ENCODE measurements at places on chromosomes 6 and 20.

GRCh38 chr20:46752728-46753127, 43.3 kb downstream of the SLC2A10 start:
- DNase-seq: peak; percentile 26

DNA sequence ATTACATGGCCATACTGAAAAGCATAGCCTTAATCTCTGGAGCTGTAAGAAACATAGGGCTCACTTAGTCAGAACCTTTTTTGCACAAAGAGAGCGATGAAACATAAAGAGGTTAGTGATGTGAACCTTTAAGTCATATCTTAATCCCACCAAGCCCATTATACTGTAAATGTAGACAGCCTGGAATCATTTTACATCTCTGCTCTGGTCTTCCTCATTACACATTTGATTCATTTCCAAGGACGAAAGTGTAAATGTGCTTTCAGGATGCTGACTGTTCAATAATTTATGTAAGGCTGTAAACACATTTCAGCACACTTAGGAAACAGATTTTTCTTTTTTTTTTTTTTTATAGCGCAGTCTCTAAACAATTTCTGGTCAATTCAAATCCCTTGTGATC, 131.3 kb upstream of the B3GAT2 start:
- no peak for DNase-seq

DNA sequence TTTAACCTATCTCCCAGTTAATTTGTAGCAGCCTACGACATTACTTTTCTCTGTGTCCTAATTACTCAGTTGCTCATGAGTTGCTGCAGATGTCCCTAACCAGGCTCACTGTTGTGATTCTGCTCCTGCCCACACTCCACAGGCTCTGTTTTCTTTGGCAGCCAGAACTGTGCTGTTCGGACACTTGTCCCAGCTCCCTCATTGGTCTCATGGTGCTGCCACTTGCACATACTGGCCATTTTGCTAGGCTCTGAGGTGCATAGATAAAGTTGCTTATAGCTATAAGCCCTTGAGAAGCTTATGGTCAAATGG, 55.0 kb downstream of the NOX3 start:
- no peak for DNase-seq

DNA sequence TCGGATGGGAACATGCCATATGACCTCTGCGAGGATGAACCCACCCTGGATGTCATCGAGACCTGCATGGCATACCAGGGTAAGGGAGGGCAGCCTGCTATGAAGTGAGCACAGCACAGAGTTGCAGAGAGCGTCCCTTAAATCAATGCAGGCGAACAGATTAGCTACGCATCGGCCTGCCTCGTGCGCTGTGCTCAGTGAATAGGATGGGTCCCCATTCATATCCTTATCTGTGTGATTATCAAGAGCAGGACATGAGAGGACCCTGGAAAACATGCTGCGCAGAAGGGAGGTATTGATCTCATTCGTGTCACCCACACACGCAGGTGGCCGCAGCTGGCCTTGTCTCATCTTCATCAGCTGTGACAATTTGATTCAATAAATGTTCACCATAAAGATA, 25.6 kb upstream of the FAM83D start:
- DNase-seq: no peak

- DNase-seq: no peak
Observed at GRCh38 chr20:45911486-45912343, at the start of gene PLTP. PLTP (minus strand) TSS chr20:45912155; CDS start chr20:45911452, 703 bp downstream.

DNA sequence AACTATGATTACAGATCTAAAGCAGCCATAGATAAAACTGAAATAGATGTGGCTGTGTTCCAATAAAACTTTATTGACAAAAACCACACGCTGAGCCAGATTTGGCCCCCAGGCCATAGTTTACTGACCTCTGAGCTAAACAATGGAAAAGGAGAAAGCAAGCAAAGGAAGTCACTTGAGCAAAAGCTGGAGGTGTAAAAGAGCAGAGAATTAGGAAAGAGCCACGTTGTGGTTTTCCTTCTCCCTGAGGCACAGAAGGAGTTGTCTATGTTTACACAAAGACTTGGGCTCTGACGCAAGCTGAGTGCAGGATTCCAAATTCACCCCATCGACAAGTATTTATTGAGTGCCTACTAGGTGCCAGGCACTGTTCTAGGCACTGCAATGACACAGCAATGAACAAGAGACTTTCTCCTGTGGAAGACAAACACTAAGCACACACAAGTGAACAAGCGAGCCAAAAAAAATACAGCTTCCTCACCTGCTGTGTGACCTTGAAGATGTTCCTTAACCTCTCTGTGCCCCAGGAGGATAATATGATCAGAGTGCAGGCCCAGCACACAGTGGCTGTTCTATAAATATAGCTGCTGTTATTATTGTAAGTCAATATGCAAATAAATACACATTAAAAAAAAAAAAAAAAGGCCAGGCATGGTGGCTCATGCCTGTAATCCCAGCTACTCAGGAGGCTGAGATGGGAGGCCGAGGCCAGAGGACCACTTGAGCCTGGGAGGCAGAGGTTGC, 75.4 kb upstream of the PTPN1 start:
- no peak for DNase-seq

DNA sequence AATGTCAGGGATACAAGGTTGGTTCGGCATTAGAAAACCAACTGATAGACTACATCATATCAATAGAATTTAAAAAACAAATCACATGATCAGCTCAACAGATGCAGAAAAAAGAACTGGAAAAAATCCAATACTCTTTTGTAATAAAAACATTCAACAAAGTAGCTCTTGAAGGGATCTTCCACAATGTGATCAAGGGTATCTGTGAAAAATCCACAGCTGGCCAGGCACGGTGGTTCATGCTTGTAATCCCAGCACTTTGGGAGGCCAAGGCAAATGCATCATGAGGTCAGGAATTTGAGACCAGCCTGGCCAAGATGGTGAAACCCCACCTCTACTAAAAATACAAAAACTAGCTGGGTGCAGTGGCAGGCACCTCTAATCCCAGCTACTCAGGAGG, 63.1 kb downstream of the ASCC3 start:
- DNase-seq: no peak

DNA sequence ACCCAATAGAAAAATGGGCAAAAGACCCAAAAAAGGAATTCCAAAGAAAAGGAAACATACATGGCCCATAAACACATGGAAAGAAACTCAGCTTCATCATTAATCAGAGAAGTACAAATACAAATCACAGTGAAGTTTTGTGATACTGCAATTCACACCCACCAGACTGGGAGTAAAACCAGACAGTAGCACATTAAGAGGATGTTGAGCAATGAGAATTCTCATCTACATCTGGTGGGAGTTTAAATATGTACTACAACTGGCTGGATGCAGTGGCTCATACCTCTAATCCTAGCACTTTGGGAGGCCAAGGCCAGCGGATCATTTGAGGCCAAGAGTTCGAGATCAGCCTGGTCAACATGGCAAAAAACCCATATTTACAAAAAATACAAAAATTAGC, 125.7 kb upstream of the PHACTR1 start:
- DNase-seq: no peak

GRCh38 chr20:2767768-2768631, 32.4 kb downstream of the CPXM1 start:
- no peak for DNase-seq

DNA sequence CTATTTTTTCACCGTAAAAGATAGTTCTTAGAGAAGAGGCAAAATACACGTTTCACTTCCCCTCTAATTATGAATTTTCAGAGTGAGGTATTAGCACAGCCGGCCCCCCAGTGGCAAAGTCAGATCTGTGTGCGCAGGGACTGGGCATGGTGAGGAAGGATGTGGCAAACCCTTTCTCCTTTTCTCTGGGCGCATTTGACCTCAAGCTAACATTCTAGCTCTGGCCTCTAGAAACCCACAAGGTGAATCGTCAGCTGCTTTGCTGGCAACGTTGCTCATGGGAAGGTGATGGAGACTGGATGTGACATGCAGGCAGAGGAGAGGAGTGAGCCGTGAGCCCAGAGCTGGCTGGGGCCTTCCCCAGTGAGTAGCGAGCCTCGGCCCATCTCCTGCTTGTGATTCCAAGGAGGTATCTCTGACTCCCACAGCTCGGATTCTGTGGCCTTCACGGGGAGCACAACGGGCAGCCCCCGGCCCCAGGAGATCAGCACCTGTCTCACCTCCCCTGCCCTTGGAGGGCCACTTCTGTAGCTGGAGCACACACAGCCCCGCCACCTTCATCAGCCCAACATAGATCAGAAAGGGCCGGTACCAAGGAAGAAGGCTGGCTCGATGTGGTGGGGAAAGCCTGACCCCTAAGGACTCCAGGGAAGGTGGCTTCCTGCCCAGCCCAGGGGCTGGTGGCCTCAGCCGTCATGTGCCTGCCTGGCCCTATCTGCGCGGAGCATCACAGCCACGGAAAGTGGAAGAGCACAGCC, 152.8 kb downstream of the TAF4 start:
- DNase-seq: no peak
